Tibial artery (tissue), 4 donors: ENCODE measurements at places on chromosomes 2 and 18.

GRCh38 chr18:62585274-62586150, 62.7 kb downstream of the ZCCHC2 start:
- no peak for DNase-seq

DNA sequence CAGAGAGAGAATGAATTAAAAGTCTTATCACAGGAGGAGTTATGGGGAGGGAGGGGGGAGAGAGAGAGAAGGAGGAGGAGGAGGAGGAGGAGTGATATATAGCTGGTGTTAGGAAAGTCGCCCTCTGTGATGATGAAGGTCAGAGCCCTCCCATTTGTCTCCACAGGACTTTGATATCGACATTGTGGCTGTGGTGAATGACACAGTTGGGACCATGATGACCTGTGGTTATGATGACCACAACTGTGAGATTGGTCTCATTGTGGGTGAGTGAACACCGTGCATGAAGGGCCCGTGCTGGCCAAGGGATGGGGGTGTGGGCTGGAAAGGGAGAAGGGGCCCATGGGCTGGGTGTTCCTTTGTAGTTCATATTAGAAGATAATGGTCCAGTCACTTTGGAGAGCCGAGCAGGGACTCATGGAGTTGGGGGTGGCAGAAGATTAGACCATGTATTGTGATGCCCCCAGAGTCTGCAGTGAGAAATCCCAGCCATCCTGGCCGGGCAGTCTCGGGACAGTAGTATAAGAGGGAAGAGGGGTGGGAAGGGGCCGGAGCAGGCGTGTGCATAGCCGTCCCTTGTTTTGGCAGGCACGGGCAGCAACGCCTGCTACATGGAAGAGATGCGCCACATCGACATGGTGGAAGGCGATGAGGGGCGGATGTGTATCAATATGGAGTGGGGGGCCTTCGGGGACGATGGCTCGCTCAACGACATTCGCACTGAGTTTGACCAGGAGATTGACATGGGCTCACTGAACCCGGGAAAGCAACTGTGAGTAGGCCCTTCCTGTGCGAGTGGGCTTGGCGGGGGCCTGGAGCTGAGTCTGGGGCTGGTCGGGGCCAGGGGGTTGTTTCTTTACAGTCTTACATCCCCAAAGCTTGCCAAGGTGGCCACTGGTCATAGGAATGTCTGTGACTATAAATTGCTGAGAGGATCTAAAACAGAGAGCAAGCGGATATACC, 40.0 kb downstream of the HK2 start:
- no peak for DNase-seq

GRCh38 chr2:138782383-138782782, 2.2 kb upstream of the NXPH2 start:
- DNase-seq, result no peak

DNA sequence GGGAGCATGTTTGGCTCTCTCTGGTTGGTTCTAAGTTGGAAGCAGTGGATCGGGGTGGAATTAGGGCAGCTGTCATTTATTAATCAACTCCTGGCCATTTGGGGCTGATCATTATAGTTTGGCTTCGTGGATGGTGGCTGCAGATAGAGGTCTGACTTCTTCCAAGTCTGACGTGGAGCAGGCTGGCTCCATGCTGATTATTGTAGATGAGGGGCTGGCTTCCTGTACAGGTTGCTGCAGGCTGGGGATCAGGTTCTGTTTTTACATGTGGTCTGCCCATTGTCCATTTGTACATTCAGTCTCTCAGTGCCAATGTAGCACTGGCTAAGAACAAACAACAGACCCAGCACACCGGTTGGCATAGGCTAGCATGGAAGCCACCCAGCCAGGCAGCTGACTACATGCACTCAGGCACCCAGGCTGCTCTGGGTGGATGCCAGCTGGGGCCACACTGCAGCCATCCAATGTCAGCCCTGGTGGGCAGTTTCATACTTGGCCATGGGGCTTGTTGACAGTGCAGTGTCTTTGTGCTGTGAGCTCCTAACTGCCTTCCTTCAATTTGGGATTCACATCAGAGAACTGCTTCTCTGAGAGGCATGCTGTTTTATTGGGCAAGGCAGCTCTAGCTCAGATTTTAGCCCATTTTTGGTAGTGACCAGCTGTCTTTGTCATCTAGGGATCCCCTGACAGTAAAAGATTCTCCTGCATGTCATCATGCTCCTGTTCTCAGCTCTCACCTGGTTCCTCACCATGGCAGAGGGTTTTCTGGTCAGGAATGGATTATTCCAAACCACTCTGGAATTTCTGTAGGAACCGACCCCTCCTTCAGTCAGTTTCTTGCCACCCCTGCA, 25.4 kb downstream of the NPAS2 start:
- DNase-seq, result no peak

DNA sequence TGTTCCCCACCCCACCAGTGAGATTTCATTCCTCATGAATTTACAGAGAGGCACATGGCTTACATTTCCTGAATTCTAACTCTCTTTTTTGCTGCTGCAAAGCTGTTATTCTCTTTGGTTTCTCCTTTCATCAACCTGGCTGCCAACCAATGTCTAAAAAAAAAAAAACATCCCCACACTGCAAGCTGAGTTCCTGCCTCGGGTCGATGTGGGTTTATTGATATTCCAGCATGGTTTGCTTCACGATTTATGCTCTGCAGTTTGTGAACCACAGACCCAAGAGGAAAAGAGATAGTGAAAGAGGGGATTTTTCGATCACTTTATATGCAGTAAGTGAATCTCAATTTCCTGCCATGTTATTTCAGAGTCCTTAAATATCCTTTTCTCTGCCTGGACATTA, 363.6 kb downstream of the LPIN1 start:
- no peak for DNase-seq

DNA sequence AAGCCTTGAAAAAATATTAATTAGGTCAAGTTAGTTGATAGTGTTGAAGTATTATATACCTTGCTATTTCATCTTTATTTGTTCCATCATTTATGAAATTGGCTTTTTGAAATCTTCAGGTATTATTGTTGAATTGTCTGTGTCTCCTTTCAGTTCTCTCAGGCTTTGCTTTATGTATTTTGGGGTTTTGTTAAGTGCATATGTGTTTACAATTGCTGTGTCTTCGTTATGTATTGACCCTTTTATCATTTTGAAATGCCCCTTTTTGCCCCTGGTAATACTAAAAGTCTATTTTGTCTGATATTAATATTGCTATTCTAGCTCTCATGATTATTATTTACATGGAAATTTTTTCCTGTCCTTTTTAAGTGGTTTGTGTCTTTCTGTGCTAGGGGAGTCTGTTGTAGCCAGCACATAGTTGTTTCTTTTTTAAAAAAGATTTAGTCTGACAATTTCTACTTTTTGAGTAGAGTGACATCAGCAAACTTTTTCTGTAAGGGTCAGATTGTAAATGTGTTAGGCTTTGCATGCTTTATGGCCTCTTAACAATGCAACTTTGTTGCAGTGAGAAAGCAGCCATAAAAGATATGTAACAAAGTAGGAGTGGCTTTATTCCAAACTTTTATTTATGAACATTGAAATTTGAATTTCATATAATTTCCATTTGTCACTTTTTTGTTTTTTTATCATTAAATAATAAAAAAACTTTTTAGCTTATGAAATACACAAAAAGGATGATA, 19.9 kb downstream of the SOCS6 start:
- DNase-seq, result no peak

- peak; percentile 2 for DNase-seq
Measured at GRCh38 chr2:10004401-10004800, 38.9 kb upstream of the KLF11 start.

- no peak for DNase-seq
Measured at GRCh38 chr2:31785876-31786275, 205.1 kb upstream of the SRD5A2 start.

DNA sequence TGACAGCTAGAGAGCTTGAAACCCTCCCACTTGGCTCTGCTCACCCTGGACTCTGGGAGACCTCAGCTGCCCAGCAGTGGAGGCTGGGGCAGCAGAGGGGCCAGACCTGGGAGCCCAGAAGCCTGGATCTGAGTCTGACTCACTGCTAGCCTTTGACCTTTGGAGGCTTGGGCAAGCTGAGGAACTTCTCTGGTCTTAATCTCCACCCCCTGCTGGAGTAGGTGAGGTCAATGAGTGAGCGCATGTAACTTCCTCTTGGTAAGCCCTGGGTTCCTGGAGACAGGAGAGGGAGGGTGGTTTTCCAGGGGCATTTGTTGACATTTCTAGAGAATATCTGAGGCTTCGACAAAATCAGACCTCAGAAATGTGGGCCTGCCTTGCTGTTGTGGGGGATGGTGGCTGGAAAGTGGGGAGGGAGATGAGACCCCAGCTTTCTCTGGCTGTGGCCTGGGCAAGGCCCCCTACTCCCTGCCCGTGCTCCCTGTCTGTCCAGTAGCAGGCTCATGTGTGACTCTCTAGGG, 73.0 kb upstream of the YWHAQ start:
- no peak for DNase-seq

- DNase-seq, result no peak
Measured at GRCh38 chr2:55827855-55828254, 95.7 kb downstream of the EFEMP1 start.

- no peak for DNase-seq
Measured at GRCh38 chr2:100682536-100682935, 119.7 kb downstream of the PDCL3 start.

GRCh38 chr2:7190587-7191324, 273.5 kb downstream of the RNF144A start:
- no peak for DNase-seq

GRCh38 chr2:185132501-185133041, 534.2 kb downstream of the ZNF804A start:
- DNase-seq, result no peak

DNA sequence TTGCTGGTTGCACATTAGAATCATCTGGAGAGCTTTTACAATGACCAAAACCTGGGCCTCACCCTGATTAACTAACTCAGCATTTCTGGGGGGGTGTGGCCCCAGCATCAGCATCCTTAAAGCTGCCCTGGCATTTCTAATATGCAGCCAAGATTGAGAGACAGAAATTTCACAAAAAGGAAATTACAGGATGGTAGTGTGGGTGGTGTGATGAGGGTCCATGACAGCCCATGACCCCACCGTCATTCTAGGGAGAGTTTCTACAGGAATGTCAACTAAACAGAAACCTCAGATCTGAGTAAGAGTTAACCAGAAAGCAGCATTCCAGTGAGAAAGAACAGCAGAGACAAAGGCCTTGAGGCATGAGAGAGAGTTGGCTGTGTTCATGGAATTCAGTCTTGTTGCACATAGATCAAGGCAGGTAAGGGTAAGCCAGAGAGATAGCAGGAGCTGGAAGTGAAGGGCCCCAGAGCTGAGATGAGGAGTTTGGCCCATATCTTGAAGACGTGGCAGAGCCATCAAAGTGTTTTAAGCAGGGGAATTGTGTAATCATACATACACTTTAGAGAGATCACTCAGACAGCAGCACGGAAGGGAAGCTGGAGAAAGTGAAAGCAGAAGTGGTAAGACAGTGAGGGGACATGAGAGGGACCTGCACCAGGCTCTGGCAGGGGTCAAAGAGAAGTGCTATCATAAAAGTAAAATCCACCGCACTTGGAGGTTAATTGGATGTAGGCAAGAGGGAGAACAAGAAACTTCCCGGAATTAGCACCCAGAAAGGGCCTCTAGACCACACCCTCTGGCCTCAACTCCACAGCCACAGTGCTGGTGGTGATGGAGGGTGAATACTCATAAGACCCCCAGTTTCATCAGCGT, 7.8 kb upstream of the TRABD2A start:
- DNase-seq, result no peak

DNA sequence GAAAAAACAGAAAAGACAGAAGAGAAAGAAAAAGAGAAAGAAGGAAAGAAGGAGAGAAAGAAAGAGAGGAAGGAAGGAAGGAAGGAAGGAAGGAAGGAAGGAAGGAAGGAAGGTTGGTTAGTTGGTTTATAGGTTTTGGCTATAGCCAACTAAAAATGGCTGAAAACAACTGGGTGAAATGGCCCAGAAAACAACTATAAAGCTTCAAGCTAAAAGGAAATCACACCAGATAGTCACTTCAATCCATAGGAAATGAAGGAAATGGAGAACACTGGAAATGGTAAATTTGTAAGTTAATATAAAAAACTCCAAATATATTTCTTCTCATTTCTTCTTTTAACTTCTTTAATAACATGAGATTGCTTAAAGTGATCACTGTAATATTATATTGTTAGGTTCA, 118.5 kb downstream of the FBXO15 start:
- DNase-seq, result no peak

DNA sequence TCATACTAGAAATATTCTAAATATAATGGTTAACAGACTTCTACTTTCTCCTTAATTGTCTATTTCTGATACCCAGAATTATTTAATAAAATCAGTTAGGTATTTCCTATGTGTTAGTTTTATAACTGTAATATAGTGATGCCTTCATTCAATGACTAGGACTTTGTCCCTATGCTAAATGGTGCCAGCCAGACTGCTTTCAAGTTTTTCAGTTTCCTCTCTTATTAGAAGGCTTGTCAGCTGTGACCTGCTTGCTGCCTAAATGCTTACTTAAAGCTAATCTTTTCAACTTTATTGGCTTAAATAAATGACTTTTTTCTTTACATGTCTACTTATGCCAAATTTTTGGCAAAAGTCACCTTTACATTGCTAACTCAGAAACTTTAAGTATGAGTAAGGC, 30.7 kb downstream of the BAZ2B start:
- DNase-seq, result no peak

DNA sequence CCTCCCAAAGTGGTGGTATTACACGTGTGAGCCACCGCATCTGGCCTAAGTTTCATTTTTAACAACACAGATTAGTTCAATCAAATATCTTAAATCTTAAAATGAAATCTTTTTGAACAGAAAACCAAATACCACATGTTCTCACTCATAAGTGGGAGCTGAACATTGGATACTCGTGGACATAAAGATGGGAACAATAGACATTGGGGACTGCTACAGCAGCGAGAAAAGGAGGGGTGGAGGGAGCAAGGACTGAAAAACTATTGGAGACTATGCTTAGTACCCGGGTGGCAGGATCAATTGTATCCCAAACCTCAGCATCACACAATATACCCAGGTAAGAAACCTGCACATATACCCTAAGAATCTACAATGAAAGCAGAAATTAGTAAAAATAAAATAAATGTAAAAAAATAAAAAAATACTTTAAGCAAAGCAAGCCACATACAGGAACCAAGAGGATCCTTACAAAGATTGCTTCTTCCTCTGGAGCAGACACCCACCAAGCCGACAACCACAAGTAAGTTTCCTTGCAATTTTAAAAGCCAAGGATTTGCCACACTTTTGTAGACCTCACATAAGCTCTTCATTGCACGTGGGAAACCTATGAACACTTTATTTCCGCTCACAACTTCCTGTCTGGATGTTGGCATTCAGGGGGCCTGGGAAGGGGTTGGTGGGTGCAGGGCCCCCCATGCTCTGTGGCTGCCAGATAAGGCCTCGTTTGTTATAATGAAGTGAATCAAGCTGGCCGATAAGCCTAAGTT, 147.9 kb downstream of the MYCN start:
- DNase-seq, result no peak

DNA sequence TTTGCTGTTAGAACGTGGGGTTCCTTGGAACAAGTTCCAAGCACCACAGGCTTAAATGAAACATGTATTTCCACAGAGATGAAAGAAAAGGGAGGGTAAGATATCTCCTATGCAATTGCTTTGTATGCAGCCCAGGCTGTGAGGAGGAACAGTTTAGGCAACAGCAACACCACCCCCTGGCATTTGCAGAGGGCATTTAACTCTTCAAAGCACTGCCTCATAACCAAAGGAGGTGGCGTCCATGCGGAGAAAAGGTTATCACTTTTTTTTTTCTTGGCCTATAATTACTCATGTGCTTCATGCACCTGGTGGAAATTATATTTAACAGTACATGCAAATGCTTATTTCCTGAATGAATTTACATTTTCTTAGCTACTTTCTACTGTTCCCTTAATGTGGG, 286.0 kb downstream of the LPIN1 start:
- DNase-seq, result no peak

- no peak for DNase-seq
Measured at GRCh38 chr2:72147303-72147971, at the start of gene CYP26B1. CYP26B1 (minus strand) TSS chr2:72147862; CDS start chr2:72147834, 28 bp downstream.
